ENCODE measurements at places on chromosomes 2 and 18. TPM values are rescaled to one million over a fixed set of nuclear protein-coding genes. Genes with fewer than 3 reads are reported as not detected.

DNA sequence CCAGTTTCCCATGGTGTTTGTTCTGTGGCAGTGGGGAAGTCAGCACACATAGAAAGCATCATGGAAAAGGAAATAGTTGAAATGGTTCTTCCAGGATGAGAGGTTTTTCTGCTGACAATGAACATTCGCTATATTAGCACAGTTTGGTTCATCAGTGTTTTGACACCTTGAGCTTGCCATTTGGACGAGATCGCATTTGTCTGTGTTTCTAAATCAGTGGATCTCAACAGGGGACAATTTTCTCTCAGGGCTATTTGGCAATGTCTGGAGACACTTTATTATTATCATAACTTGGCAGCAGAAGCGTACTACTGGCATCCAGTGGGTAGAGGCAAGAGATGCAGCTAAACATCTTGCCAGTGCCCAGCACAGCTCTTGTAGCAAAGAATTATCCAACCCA lies 74.6 kb downstream of the CD8B2 start:
- H3K4me1 ChIP-seq = peaks cover 11% of the 10 kb centered on the region
- H3K4me3 ChIP-seq = no peak overlapping the region
- no peaks in the 10 kb centered on the region for H3K27me3 ChIP-seq
- no peaks in the 10 kb centered on the region for H3K36me3 ChIP-seq
- no peak for DNase-seq

DNA sequence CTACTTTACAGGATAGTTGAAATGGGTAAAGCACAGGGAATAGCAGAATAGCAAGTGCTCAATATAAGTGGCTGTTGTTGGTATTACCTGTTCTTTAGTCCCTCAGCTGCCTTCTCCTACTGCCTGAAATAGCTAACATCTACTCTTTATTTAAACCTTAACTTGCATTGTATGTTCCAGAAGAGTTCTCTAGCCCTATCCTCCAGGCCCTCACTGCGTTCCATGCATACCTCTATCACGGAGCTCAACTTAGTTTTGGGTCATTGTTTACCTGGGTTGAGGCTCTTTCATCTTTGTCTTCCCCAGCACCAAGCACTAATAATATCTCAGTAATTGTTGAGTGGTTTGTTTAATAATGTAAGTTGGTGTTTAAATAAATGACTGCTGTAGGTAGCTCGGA lies 242.2 kb upstream of the FANCL start:
- H3K4me3 ChIP-seq = no peak overlapping the region
- no peak overlapping the region for H3K27ac ChIP-seq
- H3K4me1 ChIP-seq = no peaks in the 10 kb centered on the region

DNA sequence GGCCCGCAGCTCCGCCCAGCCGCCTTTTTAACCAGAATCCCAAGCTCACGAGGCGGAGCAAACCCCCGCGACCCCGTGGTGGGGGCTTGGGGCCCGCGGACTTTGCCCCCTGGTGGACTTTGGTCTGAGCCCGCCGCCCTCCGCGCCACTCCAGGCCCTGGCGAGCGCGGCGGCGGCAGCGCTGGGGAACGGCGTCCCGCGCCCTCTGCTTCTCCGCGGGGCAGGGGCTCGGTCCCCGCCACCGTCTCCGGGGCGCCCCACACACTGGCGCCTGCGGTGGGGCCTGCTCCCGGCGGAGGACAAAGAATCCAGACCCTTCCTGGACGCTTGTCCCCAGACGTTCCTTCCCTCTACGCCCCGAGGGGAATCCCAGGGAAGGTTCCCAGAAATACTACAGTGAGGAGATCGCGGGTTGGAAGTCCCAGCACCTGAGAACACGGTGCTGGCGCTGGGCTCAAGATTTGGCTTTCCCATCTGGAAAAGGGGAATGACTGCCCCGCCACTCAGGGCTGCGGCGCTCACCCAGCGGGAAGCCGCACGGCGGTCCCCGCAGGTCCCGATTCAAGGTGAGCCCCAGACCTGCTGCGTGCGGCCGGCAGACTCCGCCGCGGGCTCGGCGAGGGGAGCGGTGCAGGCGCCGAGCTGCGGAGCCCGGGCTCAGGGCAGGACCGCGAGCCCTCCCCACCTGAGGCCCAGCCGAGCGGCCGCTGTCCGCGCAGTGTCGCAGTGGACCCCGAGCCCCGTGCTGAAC lies at the start of gene HAAO:
Gene HAAO (minus strand): TSS at position 1 of the 751 bp plus-strand sequence. CDS start 47 bp downstream, outside the sequence.
- H3K4me1 ChIP-seq = no peaks in the 10 kb centered on the region
- H3K27me3 ChIP-seq = peaks cover 20% of the 10 kb centered on the region
- peak within 1 kb of the TSS; percentile 88 for H3K27ac ChIP-seq
- peak; percentile 44 for DNase-seq

DNA sequence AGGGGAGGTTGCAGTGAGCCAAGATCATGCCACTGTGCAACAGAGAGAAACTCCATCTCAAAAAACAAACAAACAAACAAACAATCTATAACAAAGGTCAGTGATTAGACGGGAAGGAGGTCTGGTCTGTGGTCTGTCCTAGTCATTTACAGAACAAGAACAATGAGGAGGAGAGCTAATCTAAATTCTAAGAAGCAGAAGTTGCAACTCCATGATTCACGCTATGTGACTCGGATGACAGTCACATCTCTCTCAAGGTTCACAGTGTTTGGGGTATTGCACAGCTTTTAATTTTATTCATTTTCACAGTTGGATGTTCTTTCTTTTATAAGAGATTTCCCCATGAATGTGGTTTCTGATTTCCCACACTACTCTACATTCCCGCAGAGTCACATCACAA lies 218.7 kb upstream of the PIEZO2 start:
- no peak for DNase-seq
- H3K27ac ChIP-seq = no peak overlapping the region
- peaks cover 6% of the 10 kb centered on the region for H3K4me1 ChIP-seq
- H3K27me3 ChIP-seq = no peaks in the 10 kb centered on the region
- no peak overlapping the region for H3K4me3 ChIP-seq
- H3K36me3 ChIP-seq = no peaks in the 10 kb centered on the region

- no peaks in the 10 kb centered on the region for H3K27me3 ChIP-seq
- DNase-seq = no peak
- H3K4me1 ChIP-seq = no peaks in the 10 kb centered on the region
Observed at GRCh38 chr2:138335036-138335435, 166.5 kb upstream of the SPOPL start.

- H3K4me1 ChIP-seq = no peaks in the 10 kb centered on the region
- H3K4me3 ChIP-seq = no peak overlapping the region
- H3K27me3 ChIP-seq = no peaks in the 10 kb centered on the region
- no peaks in the 10 kb centered on the region for H3K36me3 ChIP-seq
- no peak overlapping the region for H3K27ac ChIP-seq
Observed at GRCh38 chr2:177730792-177731191, 338.2 kb downstream of the AGPS start.

GRCh38 chr18:76319366-76319765 lies 175.7 kb downstream of the ZNF516 start:
- H3K4me1 ChIP-seq = no peaks in the 10 kb centered on the region
- H3K27ac ChIP-seq = no peak overlapping the region
- no peaks in the 10 kb centered on the region for H3K27me3 ChIP-seq
- H3K4me3 ChIP-seq = no peak overlapping the region
- H3K36me3 ChIP-seq = no peaks in the 10 kb centered on the region
- no peak for DNase-seq

GRCh38 chr2:15189216-15189615 lies 371.9 kb downstream of the NBAS start:
- H3K27ac ChIP-seq = no peak overlapping the region
- no peaks in the 10 kb centered on the region for H3K4me1 ChIP-seq
- DNase-seq = no peak
- no peaks in the 10 kb centered on the region for H3K27me3 ChIP-seq
- H3K4me3 ChIP-seq = no peak overlapping the region

DNA sequence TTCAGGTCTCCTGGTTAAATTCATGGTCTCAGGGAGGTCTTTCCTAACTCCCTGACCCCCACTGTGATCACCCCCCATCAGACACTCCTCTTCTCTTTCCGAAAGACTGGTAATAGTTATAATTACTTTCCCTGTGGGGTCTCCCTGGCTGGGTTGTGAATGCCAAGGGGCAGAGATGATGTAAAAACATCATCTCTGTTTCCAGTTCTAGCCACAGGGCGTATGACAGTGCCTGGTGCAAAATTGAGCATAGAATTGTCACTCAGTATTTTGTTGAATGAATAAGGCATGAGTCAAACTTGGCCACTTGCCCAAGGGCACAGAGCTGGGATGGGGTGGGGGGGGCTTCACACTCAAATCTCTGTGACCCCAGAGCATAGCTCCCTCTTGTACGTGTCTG lies 65.2 kb downstream of the LTBP1 start:
- no peak overlapping the region for H3K27ac ChIP-seq
- no peaks in the 10 kb centered on the region for H3K27me3 ChIP-seq
- H3K4me1 ChIP-seq = peaks cover 34% of the 10 kb centered on the region
- no peak overlapping the region for H3K4me3 ChIP-seq
- DNase-seq = no peak

GRCh38 chr2:80059447-80059846 lies 245.1 kb downstream of the LRRTM1 start:
- H3K27me3 ChIP-seq = peaks cover 5% of the 10 kb centered on the region
- H3K4me1 ChIP-seq = no peaks in the 10 kb centered on the region
- no peak overlapping the region for H3K4me3 ChIP-seq
- DNase-seq = no peak

GRCh38 chr2:25176138-25176537 lies 7.8 kb upstream of the POMC start:
- H3K4me1 ChIP-seq = no peaks in the 10 kb centered on the region
- no peak overlapping the region for H3K27ac ChIP-seq
- H3K27me3 ChIP-seq = peaks cover 11% of the 10 kb centered on the region
- no peak overlapping the region for H3K4me3 ChIP-seq
- DNase-seq = no peak

DNA sequence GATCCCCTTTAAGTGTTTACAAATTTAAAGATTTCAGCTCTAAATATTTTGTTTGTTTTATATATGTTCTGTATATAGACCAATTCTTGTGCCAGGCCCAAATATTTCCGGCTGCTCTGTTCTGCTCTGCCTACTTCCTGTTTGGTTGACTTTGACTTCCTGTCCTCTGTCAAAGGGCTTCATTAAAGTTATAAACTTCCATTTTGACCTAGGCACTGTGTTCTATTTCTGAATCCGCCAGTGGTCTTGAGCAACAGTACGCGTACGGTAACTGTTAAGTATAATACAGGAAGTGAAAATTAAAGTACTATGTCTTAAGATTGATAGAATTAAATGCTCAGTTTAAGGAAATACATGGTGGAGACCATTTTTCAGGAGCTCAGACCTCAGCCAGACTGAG lies 13.5 kb upstream of the REL start:
- H3K4me3 ChIP-seq = no peak overlapping the region
- no peaks in the 10 kb centered on the region for H3K27me3 ChIP-seq
- peaks cover 7% of the 10 kb centered on the region for H3K4me1 ChIP-seq
- H3K36me3 ChIP-seq = no peaks in the 10 kb centered on the region

DNA sequence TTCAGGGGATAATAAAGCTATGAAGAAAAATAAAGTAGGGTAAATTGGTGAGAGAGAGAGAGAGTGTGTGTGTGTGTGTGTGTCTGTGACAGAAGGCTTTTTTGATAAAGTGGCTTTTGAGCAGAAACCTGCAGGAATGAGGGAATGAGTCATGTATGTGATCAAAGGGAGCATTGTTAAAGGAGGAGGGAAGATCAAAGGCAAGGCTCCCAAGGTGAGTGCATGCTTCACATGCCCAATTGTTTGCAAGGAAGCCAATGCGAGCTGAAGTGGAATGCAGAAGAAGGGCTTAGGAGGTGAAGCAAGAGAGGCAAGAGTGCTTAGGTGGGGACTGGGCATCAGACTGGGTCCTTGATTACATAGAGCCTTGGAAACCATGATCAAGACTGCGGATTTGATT lies 96.8 kb downstream of the DNAH6 start:
- no peak overlapping the region for H3K4me3 ChIP-seq
- no peaks in the 10 kb centered on the region for H3K27me3 ChIP-seq
- H3K4me1 ChIP-seq = no peaks in the 10 kb centered on the region
- DNase-seq = no peak
- no peak overlapping the region for H3K27ac ChIP-seq
- H3K36me3 ChIP-seq = no peaks in the 10 kb centered on the region

GRCh38 chr2:17752892-17753802 lies 463 bp downstream of the SMC6 start:
- H3K4me3 ChIP-seq = peak overlapping the region; percentile 90
- H3K27me3 ChIP-seq = no peaks in the 10 kb centered on the region
- peak; percentile 40 for DNase-seq
- peak overlapping the region; percentile 96 for H3K27ac ChIP-seq
- no peaks in the 10 kb centered on the region for H3K36me3 ChIP-seq

DNA sequence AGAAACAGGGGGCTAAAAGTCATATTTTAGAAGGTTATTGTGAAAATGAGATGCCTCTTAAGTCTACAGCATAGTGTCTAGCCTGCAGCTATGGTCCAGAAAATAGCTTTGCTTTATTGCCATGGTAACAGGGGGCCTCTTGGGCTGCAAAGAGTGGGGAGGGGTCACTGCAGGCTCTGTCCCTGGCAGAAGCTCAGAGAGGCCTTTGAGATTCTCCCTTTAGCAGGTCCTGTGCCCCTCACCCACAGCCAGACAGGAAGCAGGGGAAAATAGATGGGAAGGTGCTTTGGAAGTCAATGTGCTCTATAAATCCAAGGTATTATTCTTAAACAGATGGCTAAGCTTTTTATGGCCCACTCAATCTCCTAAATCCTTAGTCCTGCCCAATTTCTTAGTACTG lies 1021.3 kb upstream of the GYPC start:
- no peaks in the 10 kb centered on the region for H3K27me3 ChIP-seq
- no peak overlapping the region for H3K27ac ChIP-seq
- H3K36me3 ChIP-seq = no peaks in the 10 kb centered on the region
- DNase-seq = no peak

- no peaks in the 10 kb centered on the region for H3K4me1 ChIP-seq
- no peak overlapping the region for H3K27ac ChIP-seq
- no peak for DNase-seq
- H3K27me3 ChIP-seq = peaks cover 15% of the 10 kb centered on the region
- no peaks in the 10 kb centered on the region for H3K36me3 ChIP-seq
Observed at GRCh38 chr2:121099329-121100290, 185.4 kb downstream of the TFCP2L1 start.

GRCh38 chr2:33421820-33422219 lies 54.6 kb upstream of the RASGRP3 start:
- H3K4me1 ChIP-seq = peaks cover 3% of the 10 kb centered on the region
- no peak overlapping the region for H3K27ac ChIP-seq
- no peaks in the 10 kb centered on the region for H3K27me3 ChIP-seq
- no peaks in the 10 kb centered on the region for H3K36me3 ChIP-seq

DNA sequence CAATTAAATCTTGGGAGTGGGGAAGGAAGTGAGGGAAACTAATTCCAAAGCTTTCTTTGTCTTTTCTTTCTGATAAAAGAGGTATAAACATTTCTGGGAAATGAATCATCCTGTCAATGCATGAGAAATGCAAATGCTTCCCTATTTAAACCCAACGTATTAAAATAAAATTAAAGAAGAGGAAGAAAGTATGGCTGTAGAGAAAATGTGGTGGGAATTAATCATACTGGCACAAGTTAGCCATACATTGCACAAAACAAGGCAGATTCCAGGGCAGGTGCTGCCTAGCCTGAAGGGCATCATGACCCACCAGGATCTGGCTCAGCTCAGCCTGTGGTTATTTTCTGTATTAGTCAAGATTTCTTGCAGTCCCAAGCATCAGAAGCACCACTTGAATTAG lies 338.0 kb downstream of the NYAP2 start:
- H3K4me1 ChIP-seq = no peaks in the 10 kb centered on the region
- H3K27ac ChIP-seq = no peak overlapping the region
- no peaks in the 10 kb centered on the region for H3K36me3 ChIP-seq
- no peaks in the 10 kb centered on the region for H3K27me3 ChIP-seq
- H3K4me3 ChIP-seq = no peak overlapping the region

GALNT5 gene
- 0.39 TPM for total RNA-seq

SCYGR2 gene
- total RNA-seq = not detected

ORMDL1 gene
- 24.8 TPM for total RNA-seq

SULT1C2 gene
- 0.21 TPM for total RNA-seq

LIPG gene
- total RNA-seq = not detected

AGXT gene
- total RNA-seq = not detected

CRYGD gene
- not detected for total RNA-seq

REEP1 gene
- total RNA-seq = 25.3 TPM

LOXHD1 gene
- total RNA-seq = 0.98 TPM

KCNIP3 gene
- total RNA-seq = 3.8 TPM

MPP4 gene
- total RNA-seq = not detected

Measured in heart right ventricle (tissue), 16 donors.